ENCODE measurements at places on chromosomes 1 and 21. TPM values are rescaled to one million over a fixed set of nuclear protein-coding genes. Genes with fewer than 3 reads are reported as not detected.

GRCh38 chr1:86573763-86574484, 27.0 kb downstream of the CLCA4 start:
- DNase-seq, result no peak
- no peaks in the 10 kb centered on the region for H3K4me1 ChIP-seq
- peaks cover 13% of the 10 kb centered on the region for H3K27me3 ChIP-seq
- no peaks in the 10 kb centered on the region for H3K36me3 ChIP-seq
- no peak overlapping the region for H3K4me3 ChIP-seq
- no peak overlapping the region for H3K27ac ChIP-seq

DNA sequence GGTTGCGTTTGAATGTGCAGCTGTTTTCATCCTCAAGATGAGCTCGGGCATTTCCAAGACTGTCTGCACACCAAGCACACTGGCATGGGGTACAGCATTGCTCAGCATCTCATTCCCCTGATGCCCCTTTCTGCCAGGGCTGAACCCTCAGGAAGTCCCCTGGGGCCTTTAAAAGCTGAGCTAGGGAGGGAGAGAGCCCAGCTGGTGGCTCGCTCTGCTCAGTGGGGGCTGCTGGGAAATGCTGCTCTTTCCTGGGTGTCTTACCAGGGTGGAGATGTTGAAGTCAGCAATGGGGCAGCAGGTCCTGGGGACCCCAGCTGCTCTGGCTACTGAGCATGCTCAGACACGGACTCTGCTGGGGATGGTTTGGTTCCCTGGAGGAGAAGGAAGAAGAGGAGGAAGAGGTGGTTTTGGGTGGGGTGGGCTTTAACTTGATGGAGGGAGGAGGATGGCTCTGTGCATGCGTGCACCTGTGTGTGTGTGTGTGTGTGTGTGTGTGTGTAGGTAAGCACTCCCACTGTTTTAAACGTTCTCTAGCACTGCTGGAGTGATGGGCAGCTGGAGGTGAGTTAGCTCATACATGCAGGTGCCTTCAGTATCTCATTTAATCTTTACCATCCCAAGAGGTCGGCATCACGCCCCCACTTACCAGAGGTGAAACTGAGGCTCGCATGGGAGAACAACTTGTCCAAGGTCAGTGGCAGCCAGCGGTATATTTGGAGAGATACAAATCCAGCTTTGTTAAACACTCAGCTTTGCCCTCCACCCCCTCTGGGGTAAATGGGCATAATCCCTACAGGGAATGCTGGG, 40.9 kb downstream of the ACTL8 start:
- no peaks in the 10 kb centered on the region for H3K36me3 ChIP-seq
- H3K27me3 ChIP-seq, result peaks cover 6% of the 10 kb centered on the region
- H3K27ac ChIP-seq, result no peak overlapping the region

- H3K4me3 ChIP-seq, result no peak overlapping the region
- no peak overlapping the region for H3K27ac ChIP-seq
- H3K36me3 ChIP-seq, result peaks cover 21% of the 10 kb centered on the region
- H3K27me3 ChIP-seq, result peaks cover 2% of the 10 kb centered on the region
- H3K4me1 ChIP-seq, result no peaks in the 10 kb centered on the region
- no peak for DNase-seq
Measured at GRCh38 chr1:35171579-35171978, 21.4 kb downstream of the SFPQ start.

AMY1A gene
- total RNA-seq, result not detected

- H3K4me3 ChIP-seq, result no peak overlapping the region
- H3K36me3 ChIP-seq, result peaks cover 2% of the 10 kb centered on the region
- no peaks in the 10 kb centered on the region for H3K27me3 ChIP-seq
Measured at GRCh38 chr1:247118946-247119446, 14.8 kb upstream of the ZNF669 start.

TOE1 gene
- 25.4 TPM for total RNA-seq

OVAAL gene
- total RNA-seq, result not detected

- DNase-seq, result no peak
- peaks cover 79% of the 10 kb centered on the region for H3K4me1 ChIP-seq
- H3K36me3 ChIP-seq, result peaks cover 79% of the 10 kb centered on the region
- peak overlapping the region; percentile 64 for H3K27ac ChIP-seq
Measured at GRCh38 chr1:24932725-24933294, 2.7 kb upstream of the RUNX3 start.

DNA sequence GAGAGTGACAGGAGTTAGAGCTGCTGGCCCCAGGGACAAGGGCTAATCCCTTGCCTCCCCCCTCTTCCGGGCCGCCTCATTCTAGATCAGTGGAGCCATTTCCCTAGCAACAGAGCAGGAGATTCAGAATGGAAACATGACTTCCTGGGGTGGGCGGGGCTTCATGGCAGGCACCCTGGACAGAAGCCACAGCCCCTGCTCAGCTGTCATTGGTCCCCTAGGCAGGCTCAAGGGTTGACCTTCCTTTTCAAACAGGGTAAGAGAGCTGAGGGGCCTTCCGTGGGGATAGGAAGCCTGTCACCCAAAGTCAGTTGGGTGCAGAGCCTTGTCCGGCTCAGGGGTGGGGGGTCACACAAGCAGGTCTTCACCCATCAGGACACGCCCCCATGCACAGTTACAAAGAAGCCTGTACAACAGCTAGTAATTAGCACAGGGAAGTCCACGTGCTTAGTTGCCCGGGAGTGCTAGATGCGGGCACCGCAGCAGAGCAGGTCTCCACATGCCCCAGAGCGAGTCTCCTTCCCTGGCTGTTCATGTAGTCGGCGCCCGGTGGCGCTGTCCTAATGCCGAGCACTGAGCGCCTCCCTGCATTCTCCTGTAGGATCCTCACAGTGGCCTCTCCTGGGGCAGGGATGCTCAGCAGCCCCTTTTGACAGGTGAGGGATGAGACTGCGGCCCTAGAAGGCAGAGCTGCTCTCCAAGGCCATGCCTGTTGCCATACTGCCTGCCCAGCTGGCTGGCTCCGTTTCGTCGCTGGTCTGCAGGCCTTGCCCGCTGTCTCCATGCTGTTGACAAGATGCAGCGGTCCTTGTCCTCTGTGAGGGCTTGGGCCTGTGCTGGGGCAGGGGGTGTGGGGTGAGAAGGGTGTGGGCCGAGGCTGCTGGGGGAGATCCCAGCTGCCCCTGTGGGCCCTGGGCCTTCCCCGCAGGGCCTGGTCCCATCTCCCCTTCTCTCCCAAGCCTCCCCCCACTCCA, 5.1 kb downstream of the TMEM201 start:
- H3K4me3 ChIP-seq, result no peak overlapping the region
- H3K36me3 ChIP-seq, result peaks cover 8% of the 10 kb centered on the region

DNA sequence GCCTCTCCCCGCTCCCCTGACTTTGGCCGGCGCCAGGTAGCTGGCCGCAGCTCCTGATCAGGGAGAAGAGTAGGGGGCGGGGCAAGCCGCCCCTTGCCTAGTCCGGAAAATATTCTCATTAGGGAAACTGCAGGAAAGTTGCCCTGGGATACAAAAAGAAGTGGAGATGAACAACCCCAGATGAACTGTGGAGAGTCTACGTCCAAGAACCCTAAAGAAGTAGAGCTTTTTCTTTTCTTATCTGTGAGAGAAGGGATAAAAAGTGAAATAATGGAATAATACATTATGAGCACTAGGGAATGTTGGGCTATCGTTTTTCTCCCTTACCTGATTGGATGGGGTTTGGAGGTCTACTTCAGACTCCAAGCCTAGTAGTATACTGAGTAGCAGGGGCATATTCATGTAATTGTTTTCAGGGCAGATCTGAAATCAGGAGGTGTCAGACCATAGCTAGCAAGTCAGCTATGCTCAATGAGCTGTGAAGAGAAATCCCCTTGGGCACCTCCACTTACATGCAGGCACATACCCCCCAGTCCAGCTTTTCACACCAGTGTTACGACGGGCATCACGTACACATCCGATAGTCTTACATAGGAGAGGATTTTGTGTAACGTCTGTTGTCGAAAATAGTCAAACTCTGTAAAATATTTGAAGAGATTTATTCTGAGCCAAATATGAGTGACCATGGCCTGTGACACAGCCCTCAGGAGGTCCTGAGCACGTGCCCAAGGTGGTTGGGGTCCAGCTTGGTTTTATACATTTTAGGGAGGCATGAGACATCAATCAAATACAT, 1.7 kb upstream of the DUSP10 start:
- no peaks in the 10 kb centered on the region for H3K27me3 ChIP-seq
- peak overlapping the region; percentile 82 for H3K4me3 ChIP-seq
- no peak for DNase-seq
- no peaks in the 10 kb centered on the region for H3K36me3 ChIP-seq
- H3K27ac ChIP-seq, result peak overlapping the region; percentile 92

DNA sequence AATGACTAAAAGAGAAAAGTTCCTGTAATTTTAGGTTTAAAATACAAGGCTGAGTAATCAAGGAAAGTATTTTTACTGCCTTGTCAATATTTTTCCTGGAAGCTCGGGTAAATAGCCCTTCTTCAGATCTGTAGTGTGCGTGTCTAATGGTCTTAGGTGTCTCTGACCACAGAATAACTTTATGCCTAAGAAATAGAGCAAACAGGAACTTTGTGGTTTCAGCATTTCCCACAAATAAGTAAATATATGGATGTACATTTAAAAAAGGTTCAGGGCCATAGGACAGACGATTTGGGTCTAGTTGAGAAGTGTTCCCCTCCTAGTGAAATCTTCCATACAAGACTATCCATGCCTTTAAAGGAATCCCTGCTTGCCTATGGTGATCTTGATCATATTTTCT, 107.0 kb downstream of the ZC3H11B start:
- no peaks in the 10 kb centered on the region for H3K4me1 ChIP-seq
- no peak overlapping the region for H3K27ac ChIP-seq
- no peaks in the 10 kb centered on the region for H3K27me3 ChIP-seq
- H3K36me3 ChIP-seq, result no peaks in the 10 kb centered on the region

DNA sequence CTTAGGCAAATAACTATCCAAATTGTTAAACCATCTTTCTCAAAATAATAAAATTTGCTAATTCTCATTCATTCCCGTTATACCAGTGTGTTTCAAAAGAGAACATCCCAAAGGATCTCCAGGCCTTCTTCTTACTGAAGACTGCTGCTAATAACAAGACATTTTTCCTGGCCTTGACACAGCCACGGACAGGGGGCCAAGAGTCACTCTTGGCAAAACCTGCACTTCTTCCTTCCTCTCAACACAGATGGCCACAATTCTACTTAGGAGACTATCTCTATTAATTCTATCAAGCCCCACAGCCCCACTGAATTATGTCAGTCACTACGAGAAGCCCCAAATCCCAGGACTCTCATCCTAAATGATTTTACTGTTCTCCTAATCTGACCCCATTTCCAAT, 86.0 kb downstream of the EVI5 start:
- H3K27ac ChIP-seq, result no peak overlapping the region
- peaks cover 27% of the 10 kb centered on the region for H3K27me3 ChIP-seq
- no peak overlapping the region for H3K4me3 ChIP-seq
- DNase-seq, result no peak
- H3K4me1 ChIP-seq, result peaks cover 5% of the 10 kb centered on the region

DNA sequence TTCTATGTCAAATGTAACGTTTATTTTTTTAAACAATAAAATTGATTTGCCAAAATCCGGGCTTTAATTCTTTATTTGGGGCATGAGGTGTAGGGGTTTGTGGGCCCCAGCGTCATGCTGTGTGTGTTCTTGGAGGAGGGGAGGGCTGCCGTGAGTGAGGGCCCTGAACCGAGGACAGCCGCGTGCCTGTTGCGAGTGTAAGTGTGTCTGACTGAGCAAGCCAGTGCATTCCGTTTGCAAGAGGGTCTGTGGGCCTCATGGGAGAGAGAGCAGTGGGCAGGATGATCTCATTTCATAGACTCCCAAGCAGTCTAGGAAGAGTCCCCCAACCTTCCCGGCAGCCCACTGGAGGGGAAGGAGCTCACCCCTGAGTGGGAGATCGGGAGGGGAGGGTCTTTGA, 21.4 kb upstream of the SPSB1 start:
- peaks cover 26% of the 10 kb centered on the region for H3K4me1 ChIP-seq
- H3K27ac ChIP-seq, result no peak overlapping the region
- DNase-seq, result no peak
- H3K4me3 ChIP-seq, result no peak overlapping the region

TMEM61 gene
- total RNA-seq, result not detected

DNA sequence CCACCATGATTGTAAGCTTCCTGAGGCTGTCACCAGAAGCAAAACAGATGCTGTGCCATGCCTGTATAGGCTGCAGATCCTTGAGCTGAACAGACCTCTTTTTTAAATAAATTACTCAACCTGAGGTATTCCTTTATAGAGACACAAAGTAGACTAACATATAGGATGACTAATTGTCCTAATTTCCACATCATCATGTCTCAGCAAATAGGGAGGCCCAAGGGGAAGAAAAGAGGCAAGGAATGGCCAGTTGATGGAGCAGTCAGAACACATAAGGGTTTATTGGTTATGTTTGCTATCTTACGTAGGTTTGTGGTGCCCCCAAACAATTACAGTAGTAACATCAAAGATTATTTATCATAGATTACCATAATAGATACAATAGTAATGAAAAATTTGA, 126.2 kb downstream of the RASAL2 start:
- DNase-seq, result no peak
- no peak overlapping the region for H3K27ac ChIP-seq
- H3K4me1 ChIP-seq, result no peaks in the 10 kb centered on the region
- no peaks in the 10 kb centered on the region for H3K27me3 ChIP-seq
- H3K4me3 ChIP-seq, result no peak overlapping the region
- H3K36me3 ChIP-seq, result no peaks in the 10 kb centered on the region

DNA sequence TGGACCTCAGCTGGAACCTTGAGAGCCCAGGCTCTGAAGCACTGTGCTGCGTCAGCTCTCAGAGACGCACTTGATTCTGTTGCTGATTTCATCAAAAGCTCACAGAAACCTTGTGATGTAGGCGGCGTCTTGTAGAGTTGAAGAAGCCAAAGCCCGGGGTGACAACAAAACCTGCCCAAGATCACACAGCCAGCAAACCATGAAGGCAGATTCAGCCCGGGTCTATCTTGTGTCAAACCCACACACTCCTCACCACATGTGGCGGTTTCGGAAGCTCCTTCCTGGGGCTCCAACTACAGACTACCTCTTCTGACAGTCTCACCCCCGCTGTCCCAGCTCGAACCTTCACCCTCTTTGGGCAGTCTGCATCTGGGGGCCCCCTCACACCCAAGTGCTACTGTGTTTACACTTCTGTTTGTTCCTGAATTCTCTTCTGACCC, 50.4 kb downstream of the TENT5C start:
- H3K4me3 ChIP-seq, result peak overlapping the region; percentile 63
- peak overlapping the region; percentile 86 for H3K27ac ChIP-seq
- peaks cover 91% of the 10 kb centered on the region for H3K4me1 ChIP-seq
- peak; percentile 94 for DNase-seq
- peaks cover 2% of the 10 kb centered on the region for H3K36me3 ChIP-seq

CELA3B gene
- total RNA-seq, result not detected

DNA sequence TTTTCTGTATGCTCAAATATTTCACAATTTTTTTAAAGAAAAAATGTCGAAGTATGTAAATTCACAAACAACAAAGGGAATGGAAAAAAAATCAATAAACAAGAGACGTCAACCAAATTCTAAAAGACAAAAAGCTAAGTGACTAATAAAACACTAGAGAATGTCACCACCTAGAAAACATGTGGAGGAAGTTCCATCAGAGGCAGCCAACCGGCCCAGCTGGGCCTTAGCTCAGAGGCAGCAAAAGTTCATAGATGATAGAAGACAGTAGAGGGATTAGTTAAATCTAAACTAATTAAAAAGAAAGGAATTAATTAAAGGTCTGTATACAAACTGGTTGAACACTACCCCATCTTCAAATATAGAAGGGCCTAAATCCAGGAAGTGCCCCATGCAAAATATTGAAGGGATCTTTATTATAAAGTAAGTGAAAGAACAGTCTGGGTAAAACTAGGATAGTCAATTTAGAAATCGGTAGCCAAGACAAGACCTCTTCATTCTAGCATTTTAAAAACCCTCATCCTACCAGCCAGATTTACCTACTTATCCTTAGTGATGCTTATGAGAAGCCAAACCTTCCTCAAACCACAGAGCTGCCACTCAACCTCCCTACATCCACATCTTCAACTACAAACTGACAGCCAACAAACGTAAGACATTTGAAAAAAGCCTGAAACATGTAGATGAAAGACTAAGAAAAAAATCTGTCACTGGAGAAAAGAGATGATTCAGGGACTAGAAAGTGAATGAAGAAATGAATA, 23.7 kb downstream of the MRPL39 start:
- no peak overlapping the region for H3K4me3 ChIP-seq
- H3K4me1 ChIP-seq, result peaks cover 13% of the 10 kb centered on the region
- DNase-seq, result no peak
- H3K27me3 ChIP-seq, result no peaks in the 10 kb centered on the region
- peaks cover 43% of the 10 kb centered on the region for H3K36me3 ChIP-seq
